Thoracic aorta (tissue), 2 donors: ENCODE measurements at places on chromosomes 3 and 15.

- no peak for DNase-seq
These were observed 137.5 kb upstream of the CCDC54 start for GRCh38 chr3:107239703-107240102.

DNA sequence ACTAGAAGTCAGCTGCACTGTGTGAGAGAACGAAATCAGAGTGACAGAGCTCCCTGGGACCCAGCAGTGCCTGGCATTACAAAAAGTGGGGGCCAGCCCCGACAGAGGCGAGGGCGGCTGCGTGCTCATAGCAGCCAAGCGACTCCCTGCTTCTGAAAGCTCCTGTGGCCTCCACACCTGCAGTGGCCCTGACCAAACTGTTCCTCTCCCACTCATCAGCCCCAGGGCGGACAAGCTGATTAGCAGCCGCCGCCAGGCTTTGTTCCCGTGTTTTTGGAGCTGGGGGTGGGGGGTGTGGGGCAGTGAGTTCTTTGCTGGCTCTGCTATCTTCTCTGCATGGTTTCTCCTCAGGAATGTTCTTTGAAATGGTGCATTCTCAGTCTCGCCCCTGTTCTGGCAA, 58.1 kb downstream of the DGKG start:
- no peak for DNase-seq

DNA sequence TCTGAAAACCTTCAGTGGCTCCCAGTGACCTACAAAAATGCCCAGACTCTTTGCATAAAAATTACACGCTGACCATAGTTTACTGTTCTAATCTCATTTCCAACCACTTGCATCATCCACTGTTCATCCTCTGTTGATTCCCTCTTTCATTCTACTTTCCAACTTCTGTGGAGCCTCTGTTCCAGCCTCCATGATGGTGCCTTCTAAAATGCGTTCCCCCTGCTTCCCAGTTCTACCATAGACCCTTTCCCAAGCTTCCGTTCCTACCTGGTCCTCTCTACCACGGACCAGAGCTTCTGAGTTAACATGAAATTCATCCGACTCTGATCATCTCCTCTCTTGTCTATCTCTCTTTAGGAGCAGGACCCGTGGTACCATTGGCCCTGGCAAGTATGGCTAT, 127.0 kb downstream of the THSD4 start:
- no peak for DNase-seq

- DNase-seq = no peak
These were observed 23.3 kb downstream of the STAG1 start for GRCh38 chr3:136728918-136729317.

DNA sequence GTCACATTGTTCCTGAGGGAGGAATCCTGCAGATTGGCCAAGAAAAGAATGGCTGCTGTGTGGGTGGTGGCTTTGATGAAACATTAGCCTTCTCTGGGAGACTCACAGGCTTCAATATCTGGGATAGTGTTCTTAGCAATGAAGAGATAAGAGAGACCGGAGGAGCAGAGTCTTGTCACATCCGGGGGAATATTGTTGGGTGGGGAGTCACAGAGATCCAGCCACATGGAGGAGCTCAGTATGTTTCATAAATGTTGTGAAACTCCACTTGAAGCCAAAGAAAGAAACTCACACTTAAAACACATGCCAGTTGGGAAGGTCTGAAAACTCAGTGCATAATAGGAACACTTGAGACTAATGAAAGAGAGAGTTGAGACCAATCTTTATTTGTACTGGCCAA, 6.1 kb downstream of the PTX3 start:
- no peak for DNase-seq

- no peak for DNase-seq
These were observed 225.2 kb downstream of the TCF12 start for GRCh38 chr15:57143511-57144078.

- no peak for DNase-seq
These were observed 18.9 kb downstream of the EBLN2 start for GRCh38 chr3:73080216-73080966.

- no peak for DNase-seq
These were observed 138.6 kb downstream of the PDCD6IP start for GRCh38 chr3:33936921-33937525.

DNA sequence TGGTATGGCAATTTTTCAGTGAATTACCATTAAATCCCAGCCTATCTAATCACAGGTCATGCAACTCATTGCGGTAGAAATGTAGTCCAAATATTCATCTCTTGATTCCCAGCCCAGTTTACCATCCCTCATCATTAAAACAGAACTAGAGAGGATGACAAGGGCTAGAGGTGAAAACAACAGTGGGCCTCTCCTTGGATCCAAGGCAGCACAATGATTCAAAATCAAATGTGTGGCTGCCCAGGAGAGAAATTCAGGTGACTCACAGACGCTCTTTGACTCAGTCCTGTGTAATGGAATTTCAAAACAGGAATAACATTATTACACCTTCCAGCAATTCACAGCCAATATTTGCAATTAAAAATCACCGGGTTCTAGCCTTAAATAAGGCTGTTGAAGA, 246.5 kb downstream of the TBL1XR1 start:
- DNase-seq = no peak

DNA sequence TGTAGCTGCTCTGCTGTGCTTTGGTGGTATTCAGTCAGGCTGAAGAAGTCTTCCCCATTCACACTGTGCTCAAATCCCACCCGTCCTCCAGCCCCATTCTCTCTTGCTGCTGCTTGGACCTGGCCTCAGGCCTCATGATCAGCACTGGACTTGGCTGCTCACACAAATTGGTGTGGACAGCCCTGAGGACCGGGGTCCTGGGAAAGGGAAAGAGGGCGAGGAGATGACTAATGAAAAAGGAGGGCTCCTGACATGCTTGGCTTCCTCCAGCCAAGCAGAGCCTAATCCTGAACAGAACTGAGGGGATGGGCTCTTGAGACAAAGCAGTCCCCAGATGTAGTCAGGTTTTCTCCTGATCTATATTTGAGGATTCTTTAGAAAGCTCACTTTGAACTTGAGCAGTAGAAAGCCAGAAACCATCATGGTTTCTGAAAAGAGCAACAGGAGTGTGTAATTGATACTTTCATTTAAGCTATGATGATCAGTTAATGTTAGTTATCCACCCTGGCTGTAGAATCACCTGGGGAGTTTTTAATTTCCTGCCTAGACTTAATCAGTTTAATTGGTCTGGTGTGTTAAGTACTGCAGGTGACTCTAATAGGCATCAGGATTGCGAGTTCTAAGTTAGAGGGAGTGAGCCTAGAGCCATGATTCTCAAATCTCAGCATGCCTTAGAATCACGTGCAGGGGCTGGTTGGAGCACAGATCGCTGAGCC, 79.4 kb upstream of the THBS1 start:
- no peak for DNase-seq

- no peak for DNase-seq
These were observed 49.4 kb upstream of the ITGA11 start for GRCh38 chr15:68481321-68481720.

- DNase-seq = no peak
These were observed 580.4 kb downstream of the VGLL3 start for GRCh38 chr3:86410587-86410986.

DNA sequence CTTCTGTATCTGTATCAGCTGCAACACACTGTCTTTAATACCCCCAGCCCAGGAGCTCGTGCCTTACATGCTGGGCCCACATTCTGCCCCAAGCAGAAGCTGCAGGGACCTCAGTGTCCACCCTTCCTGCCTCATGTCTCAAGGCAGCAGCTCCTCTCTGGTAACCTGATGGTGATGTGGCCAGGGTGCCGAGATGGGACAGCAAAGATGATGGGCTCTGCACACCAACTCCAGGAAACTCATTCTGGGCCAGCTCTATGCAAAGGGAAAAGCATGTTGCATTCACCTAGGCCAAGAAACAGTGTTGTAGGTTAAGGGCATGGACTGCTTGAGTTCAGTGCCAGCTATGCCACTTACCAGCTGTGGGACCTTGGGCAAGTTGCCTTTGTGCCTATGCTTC, 79.5 kb upstream of the PRR23C start:
- no peak for DNase-seq

DNA sequence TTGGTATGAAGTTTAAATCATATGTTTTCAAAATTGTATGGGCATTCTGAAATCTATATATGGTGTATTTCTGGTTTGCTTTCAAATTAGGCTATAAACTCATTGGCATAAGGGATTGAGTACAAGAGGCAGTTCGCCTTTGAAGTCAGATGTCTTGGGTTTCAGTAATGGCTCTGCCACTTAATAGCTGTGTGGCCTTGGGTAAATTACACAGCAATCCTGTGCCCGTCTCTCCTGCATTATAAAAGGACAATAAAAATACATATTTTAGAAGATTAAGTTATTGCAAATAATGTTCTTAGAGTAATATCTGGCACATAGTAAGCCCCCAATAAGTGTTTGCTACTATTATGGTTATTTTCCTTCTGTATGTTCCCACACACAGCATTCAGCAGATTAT, 20.4 kb upstream of the STRIT1 start:
- DNase-seq = no peak
